ENCODE measurements at places on chromosomes 13 and 19.

GRCh38 chr13:94351292-94351990, 128.0 kb downstream of the DCT start:
- DNase-seq, result no peak

DNA sequence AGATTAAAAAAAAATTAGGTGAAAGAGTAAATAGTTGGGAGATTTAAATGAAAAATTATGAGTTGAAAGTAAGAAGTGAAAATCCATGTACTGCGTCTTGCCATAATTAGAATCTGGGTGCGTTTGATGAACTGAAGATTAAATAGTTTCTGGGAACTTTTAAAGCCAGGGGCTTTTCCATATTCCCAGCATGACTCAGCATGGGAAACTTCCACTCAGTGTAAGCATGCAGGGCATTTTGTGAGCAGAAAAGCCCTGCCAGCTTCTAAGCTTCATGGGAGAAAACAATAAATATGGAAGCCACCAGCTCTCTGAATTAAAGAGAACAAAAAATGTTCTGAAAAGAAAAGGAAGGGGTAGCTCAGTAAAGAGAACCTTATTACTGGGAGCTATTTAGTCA, 62.0 kb upstream of the EDNRB start:
- DNase-seq, result no peak

DNA sequence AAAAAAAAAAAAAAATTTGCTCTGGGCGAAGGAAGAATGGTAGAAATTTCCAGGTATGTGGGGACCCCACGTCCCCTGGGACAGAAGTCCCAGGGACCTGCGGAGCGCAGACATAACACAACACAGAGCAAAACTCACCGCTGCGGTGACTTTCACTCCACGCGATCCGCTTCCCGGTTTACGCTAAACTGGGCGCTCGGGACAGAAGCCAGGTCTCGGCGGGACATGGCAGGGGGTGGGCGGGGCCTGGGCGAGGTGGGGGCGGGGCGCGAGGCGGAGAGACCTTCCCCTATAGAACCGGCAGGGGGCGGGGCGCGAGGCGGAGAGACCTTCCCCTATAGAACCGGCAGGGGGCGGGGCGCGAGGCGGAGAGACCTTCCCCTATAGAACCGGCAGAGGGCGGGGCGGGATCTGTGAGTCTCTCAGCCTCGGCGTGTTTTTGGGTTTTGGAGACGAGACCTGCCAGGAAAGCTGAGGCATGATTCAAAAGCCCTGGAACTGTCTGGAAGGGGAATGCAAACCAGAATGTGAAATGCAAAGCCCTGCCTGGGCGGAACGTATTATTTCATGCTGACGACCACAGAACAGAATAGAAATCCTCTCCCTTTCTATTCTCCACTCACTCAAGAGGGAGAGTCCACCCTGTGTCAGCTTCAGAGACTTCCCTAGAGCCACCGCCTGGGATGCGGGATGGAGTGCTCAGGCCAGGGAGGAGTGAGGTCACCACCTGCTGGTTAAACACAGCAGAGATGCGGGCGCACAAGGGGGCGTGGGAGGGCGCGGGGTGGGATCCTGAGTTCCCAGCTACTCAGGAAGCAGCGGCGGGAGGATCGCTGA, 20.2 kb upstream of the ERVV-1 start:
- DNase-seq, result peak; percentile 80

DNA sequence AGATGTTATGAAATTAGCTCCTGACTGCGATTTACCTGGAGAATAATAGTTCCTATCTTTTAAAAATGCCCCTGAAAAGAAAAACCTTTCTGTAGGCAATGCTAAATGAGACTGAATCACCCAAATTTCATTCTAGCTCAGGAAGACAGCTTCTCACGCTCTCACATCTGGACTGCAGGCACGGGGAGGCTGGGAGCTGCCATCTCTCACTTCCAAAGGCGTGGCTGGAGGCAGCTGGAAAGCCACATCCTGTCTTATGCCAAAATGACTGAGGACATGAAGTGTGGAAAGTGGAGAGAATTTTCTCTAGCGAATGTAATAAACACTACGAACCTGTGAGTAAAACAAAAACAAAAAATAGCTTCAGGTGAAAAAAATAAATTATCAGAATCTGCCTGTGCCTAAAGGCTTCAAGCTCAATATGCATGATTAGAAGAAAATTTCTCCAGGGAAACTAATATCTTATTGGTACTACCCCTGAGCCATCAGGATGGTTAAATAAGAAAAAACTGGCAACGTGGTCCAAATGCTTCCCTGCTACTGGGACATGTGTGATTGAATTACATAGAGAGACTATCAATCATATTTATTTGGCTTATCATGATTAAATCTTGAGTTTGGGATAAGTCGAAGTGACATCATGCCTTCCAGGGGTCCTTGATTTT, 58.1 kb upstream of the UBL3 start:
- no peak for DNase-seq

DNA sequence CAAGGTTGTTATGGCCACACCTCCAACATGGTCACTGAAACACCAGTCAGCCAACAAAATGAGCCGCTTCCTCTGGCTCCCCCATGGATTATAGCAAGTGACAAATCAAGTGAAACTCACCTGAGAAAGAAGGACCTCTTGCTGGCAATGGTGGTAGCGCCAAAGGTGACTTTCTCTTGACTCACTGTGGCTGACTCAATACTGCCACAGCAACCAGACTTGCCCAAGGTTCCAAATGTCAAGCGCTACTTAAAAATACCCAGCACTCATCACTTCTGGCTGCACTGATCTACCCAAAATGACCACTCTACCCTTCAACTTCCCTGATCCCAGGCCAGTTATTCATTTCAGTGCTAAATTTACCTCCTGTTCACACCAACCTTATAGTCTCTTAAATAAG, 495.5 kb downstream of the FOXO1 start:
- DNase-seq, result peak; percentile 68

DNA sequence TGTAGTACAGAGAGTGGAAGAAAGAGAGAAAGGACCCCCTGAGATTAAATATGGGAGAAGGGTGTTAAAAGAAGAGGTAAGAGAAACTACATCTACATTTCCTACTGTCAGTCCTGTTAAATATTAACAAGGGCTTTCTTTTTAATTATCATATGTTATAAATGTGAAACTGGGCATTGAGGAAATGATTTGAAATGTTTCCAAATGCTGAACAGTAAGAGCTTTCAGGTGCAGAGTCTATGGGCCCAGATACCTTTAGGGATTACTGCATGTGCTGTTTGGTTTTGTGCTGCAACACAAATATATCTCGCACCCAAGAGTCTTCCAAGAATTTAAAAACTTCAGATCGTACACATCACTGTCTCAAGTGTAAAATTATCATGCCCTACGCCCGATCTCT, 176.3 kb downstream of the RBM26 start:
- DNase-seq, result no peak

GRCh38 chr13:41668130-41668757, 210.9 kb downstream of the RGCC start:
- peak; percentile 17 for DNase-seq

GRCh38 chr13:114088234-114088633, 44.2 kb downstream of the RASA3 start:
- no peak for DNase-seq

DNA sequence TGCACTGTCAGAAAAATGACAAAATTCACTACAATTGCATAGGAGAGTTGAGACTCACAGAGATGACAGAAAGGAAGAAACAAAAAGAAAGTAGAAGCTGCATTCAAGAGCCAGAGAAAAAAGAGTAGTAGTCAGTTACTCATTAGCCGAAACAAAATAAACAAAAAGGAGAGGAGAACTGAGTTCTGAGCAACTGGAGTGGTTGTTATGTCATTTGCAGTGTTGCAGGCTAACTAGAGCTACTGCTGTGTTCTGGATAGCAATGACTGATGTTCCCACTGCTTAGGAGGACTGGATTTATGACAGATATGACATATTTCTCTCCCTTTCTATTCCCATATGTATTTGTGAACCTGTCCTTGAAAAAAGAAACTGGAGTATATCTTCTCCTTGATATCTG, 482.6 kb downstream of the RFC3 start:
- no peak for DNase-seq

DNA sequence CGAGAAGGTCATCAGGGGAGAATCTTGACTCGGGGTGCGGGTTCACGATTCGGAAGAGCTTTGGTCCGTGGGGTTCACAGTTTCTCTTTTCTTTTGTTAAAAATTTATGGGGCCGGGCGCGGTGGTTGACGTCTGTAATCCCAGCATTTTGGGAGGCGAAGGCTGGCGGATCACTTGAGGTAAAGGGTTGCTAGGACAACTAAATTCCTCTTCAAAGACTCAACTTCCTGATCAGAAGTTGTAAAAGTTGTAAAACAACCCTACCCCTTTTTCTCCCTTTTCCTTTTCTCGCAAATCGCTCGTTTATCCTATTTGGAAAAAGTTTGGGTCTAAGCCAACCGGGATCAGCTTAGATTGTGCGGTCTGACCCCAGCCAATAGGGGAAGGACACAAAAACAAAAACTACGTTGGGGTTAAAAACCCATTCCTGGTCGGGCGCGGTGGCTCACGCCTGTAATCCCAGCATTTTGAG, 673 bp downstream of the ZNF486 start:
- no peak for DNase-seq

DNA sequence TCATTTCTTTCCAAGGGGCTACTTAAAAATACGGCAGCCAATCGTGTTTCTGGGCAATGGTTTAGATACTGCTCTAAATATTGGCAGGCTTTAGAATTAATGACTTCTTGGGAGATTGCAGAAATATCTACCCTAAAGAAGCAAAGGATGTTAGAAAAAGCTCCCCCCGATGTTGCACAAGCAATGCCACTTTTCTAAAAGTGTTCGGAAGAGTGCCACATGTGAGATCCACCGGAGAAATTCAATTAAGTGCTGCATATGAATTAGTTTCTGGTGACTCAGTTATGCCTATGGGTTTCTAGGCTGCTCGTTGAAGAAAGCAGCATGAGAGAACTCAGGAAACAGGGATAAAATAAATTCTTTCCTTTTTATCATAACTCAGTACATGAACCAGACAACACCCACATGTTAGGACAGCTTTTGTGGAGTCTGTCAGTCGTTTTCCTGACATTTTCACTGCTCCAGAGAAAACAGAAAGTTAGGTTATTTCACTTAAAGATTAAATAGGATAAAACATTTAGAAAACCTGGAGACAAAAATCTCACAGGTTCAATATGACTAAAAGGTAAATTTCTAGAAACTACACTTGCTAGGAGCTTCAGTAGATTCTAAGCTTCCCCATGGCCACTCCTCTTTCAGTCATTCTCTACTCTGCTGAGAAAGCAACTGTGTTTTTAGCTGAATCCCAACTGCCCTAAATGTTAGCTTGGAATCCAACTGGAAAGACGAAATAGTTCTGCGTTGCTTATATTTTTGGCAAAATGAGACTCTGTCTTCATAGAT, 244.7 kb downstream of the DCLK1 start:
- no peak for DNase-seq

DNA sequence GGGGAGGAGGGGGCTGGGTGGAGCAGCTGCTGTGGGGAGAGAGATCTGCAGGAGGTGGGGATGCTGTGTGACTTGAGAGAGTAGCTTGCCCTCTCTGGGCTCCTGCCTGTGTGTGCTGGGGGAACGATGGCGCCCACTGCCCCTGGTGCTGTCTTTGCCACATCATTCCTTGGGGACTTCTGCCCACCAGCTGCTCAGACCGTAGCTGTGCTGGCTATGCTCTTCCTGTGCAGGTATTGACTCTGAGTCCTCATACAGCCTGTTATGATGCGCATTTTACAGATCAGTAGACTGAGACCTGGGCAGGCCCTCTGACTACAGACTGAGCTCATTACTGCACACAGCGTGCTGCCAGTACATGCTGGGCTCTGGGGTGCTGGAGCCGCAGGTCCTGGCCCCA, 51.1 kb downstream of the DNM2 start:
- DNase-seq, result no peak

DNA sequence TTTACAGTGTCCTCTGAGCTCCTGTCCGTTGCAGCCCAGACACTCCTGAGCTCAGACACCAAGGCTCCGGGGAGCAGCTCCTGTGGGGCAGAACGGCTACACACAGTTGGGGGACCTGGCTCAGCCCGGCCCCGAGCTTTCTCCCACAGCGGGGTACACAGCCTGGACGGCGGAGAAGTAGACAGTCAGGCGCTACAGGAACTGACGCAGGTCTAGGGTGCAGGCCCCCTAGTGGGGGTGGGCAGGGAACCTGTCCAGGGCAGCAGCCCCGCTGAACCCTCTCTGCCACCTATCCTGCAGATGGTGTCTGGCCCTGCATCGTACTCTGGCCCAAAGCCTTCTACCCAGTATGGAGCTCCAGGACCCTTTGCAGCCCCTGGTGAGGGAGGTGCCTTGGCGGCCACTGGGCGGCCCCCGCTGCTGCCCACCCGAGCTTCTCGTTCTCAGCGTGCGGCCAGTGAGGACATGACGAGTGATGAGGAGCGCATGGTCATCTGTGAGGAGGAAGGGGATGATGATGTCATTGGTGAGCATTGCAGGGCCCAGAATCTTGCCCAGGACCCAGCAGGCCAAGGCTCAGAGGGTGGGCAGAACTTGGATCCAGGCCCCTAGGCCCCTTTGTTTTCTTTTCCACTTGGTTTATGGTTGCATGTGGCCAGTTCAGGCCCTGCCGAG, 12.9 kb upstream of the PRR19 start:
- DNase-seq, result no peak

DNA sequence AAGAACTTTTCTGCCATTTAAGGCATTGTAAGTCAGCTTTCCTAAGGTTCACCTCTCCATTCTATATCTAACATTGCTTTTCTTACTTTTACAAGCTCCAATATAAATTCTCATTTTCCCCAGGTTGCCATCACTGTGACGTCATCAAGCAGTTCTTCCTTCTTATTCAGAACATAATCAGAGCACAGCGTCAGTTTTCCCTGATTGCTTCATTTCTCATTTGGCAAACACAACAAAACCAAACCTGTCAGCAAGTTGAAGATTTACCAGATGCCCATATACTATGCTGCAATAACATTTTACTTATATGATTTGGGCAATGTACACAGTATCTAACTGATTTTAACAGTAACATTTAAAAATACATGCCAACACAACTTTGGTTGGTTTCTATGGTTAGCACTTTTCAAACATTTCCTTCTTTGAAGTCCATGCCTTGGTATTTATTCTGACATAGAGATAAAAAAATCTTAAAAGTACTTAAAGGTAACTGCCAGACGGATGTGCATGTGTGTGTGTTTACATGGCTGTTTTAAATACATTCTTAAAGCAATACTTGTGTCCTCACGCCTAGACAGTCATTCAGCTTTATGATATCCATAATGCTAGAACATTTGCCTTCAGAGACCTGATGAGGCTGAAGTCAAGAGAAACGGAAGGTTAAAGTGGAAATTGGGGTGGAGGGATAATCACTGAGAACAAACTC, 264.0 kb downstream of the KLF12 start:
- no peak for DNase-seq

- DNase-seq, result no peak
Measured at GRCh38 chr13:30212256-30212655, 95.1 kb downstream of the KATNAL1 start.

GRCh38 chr19:12163826-12164225, 930 bp downstream of the ZNF136 start:
- no peak for DNase-seq

DNA sequence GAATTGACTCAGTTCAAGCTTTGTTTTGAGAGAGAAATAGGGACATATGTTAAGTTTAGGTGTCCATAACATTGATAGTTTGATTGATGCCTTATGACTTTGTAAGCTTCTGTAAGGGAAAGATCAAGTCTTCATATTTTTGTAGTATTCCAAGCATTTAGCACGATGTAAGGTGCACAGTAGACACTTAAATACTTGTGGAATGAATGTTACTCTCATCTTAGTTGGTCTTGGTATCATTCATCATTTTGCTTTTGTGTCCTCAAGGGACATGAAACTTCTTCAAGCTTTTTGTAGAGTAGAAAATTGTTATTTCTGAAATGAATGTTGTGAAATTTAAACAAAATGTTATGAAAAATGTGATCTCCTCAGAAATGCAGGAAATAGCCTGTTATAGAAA, 10.1 kb downstream of the TDRD3 start:
- DNase-seq, result no peak
